ENCODE measurements at places on chromosomes 7 and 10.

- DNase-seq: no peak
Observed at GRCh38 chr7:17910377-17910776, 29.9 kb downstream of the SNX13 start.

- DNase-seq: peak; percentile 78
Observed at GRCh38 chr7:41992881-41993867, 243.8 kb downstream of the GLI3 start.

DNA sequence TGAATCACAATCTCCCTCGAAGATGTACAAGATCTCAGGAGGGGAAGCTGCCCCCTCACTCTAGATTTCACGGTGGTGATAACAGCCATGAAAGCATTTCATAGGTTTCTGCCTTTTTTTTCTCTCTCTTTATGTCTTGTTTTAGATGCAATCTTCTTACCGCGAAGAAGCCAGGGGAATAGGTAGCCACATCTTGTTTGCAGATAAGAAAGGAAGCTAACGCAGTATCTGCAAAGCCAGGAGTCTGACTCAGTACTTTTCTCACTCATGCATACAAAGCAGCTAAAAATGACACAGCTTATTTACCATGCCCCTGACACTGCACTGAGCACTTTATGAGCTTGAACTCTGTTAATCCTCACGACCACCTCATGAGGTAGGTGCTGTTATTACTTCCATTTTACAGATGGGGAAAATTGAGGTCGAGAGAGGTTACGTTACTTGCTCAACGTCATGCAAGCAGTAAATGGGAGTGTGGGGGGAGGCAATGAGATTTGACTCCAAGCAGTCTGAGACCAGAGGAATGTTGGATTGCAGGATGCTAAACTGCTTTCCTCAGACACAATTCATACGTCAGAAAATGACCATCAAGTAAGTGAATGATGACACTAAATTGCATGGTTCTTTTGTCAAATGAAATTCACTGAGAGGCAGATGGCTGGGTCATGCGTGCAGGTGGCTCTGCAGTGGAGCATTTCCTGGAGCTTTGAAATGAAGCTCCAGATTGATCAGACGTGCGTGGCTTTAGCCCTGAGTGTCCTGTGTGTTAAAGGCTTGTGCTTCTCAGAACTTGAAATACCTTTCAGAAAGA lies 3.3 kb downstream of the MAP3K8 start:
- peak; percentile 76 for DNase-seq

GRCh38 chr10:6579183-6579903 lies 733 bp downstream of the PRKCQ start:
- DNase-seq: no peak

- DNase-seq: peak; percentile 75
Observed at GRCh38 chr10:69685802-69686585, 55.9 kb downstream of the FAM241B start.

DNA sequence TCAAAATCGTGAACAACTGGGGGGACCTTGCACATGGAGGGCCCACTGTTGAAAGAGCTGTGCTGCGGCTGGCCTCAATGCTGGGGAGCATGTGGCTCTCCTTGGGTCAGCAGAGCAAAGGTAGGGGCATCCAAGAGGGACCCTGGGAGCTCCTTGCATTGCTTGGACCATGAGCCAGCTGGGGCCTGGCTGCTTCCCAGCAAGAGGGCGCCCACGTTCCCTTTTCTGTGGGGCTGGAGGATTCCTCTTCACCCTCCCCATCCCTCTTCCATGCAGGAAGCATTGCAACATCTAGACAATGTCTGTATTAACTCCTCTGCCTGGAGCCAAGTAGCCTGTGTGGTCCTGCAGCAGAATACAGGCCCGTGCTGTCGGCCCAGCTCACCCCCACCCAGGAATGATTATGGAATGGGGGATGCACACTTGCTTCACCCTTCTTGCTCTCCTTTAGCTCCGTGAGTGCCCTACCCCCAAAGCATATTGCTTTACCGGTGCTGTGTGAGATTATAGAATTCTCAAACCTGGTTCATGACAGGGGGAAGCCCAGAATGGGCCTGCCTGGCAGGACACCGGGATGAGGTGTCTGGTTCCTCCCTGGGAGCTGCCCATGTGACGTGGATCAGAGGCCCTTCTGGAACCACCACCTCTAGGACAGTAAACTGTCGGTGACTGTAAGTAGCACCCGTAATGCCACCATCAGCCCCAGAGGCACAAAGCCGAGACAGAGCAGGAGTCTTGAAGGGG lies 61.9 kb downstream of the SYPL1 start:
- peak; percentile 81 for DNase-seq

- no peak for DNase-seq
Observed at GRCh38 chr10:122331615-122332446, 42.7 kb upstream of the PLEKHA1 start.
